SJSA1 (cell line): ENCODE measurements at places on chromosomes 5 and 9. TPM values are rescaled to one million over a fixed set of nuclear protein-coding genes. Genes with fewer than 3 reads are reported as not detected.

Gene PCA3
- not detected in 2 replicates for total RNA-seq

Gene IRF1
- 16.0 and 18.4 TPM in 2 replicates for total RNA-seq

- H3K27ac ChIP-seq: no peak overlapping the region
- no peaks in the 10 kb centered on the region for H3K36me3 ChIP-seq
- no peaks in the 10 kb centered on the region for H3K4me1 ChIP-seq
- H3K4me3 ChIP-seq: no peak overlapping the region
- H3K27me3 ChIP-seq: no peaks in the 10 kb centered on the region
These were observed 102.2 kb downstream of the HACD4 start for GRCh38 chr9:20929276-20929675.

DNA sequence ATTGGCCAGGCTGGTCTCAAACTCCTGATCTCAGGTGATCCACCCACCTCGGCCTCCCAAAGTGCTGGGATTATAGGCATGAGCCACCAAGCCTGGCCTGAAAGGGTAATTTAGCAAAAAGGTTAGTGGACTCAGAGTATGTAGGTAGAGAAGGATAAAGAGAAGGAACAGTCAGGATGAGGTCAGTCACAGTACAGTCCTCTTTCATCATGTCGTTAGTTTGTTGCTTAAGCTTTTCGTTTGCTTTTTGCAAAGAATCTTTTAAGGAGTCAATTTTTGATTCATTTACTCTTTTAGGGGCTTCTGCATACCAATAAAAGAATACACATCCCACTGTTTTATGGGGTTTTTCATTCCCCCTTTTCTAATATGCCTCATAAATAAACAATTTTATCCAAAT lies 17.8 kb upstream of the GBGT1 start:
- H3K36me3 ChIP-seq: no peaks in the 10 kb centered on the region
- H3K27me3 ChIP-seq: peaks cover 46% of the 10 kb centered on the region
- no peak overlapping the region for H3K27ac ChIP-seq
- H3K4me3 ChIP-seq: no peak overlapping the region

Gene SLC4A9
- total RNA-seq: not detected in 2 replicates

Gene SEMA6A
- 0.61 and 6.0 TPM in 2 replicates for total RNA-seq

DNA sequence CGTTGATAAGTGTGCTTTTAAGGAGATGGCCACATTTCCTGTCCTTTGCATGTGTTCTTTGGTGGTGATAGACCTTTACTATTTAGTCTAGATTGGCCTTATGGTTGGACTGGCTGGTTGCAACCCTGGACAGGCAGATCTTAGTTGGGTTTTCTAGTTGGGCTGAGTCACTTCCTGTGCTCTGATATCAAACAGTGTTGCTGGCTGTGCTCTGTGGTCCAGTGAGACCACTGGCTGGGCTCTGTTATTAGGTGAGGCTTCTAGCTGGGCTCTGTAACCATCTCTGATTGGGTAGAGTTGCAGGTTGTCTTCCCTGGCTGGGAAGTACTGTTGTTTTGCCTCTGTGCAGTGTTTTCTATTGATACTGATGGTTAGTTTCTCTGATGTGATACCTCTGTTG lies 432.5 kb downstream of the LRRC70 start:
- H3K36me3 ChIP-seq: no peaks in the 10 kb centered on the region
- DNase-seq: no peak
- H3K4me1 ChIP-seq: no peaks in the 10 kb centered on the region
- H3K27ac ChIP-seq: no peak overlapping the region
- no peak overlapping the region for H3K4me3 ChIP-seq
- no peaks in the 10 kb centered on the region for H3K27me3 ChIP-seq

Gene PDZD2
- 0.16 TPM in 1 of 2 replicates, not detected in the other for total RNA-seq

Gene SPATA6L
- 0.13 TPM in 1 of 2 replicates, not detected in the other for total RNA-seq

- H3K4me3 ChIP-seq: no peak overlapping the region
- no peaks in the 10 kb centered on the region for H3K4me1 ChIP-seq
- H3K27ac ChIP-seq: no peak overlapping the region
- no peak for DNase-seq
- H3K36me3 ChIP-seq: no peaks in the 10 kb centered on the region
These were observed 10.8 kb upstream of the BOD1 start for GRCh38 chr5:173627271-173627670.

Gene FGD3
- not detected in 2 replicates for total RNA-seq

DNA sequence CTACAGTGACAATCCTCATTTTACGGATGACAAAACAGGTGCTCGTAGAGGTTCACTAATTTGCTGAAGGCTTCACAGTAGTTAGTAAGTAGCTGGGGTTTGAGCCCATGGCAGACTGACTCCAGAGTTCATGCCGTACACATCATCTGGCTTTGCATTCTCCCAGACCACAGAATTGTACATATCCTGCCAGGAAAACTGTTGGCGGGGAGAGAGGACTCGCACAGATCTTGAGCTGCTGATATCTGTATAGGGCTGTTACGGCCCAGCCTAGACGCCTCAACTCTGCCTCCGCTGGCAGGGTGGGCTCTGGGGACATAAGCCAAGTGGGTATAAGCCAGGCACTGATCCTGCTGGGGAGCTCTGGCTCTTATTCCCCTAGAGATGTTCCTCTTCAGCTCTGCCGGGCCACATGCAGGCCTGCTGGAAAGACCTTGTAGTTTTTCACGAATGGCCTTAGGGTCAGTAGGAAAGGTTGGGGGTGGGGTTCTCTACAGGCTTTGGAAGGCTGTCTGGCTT lies 16.3 kb downstream of the LARP1 start:
- DNase-seq: no peak
- peaks cover 3% of the 10 kb centered on the region; the same call in 1 of the 2 replicates for H3K4me1 ChIP-seq
- H3K36me3 ChIP-seq: peaks cover 15% of the 10 kb centered on the region; the same call in 1 of the 2 replicates
- H3K4me3 ChIP-seq: no peak overlapping the region

- H3K36me3 ChIP-seq: peaks cover 83% of the 10 kb centered on the region
- no peak for DNase-seq
- H3K4me3 ChIP-seq: no peak overlapping the region
- no peak overlapping the region for H3K27ac ChIP-seq
- H3K27me3 ChIP-seq: no peaks in the 10 kb centered on the region
These were observed 4.0 kb downstream of the SRP19 start for GRCh38 chr5:112865128-112865527.

DNA sequence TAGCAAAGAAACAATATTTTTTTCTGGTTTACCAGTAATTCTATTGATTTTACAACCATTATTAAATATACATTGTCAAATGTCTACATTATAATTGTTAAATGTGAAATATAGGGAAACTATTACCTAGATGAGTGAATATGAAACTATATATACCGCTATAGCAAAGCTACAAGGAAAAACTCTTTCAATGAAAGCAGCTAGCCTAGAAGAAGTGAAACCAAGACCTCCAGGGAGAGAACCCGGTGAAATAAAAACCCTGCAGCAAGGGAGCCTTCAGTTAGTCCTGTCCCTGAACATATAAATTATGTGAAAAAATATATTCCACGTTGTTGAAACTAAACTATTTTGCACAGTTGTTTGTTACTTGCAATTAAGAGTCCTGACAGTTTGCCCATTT lies 913.1 kb downstream of the EFNA5 start:
- no peaks in the 10 kb centered on the region for H3K4me1 ChIP-seq
- no peak for DNase-seq
- H3K27me3 ChIP-seq: no peaks in the 10 kb centered on the region
- H3K4me3 ChIP-seq: no peak overlapping the region
- H3K36me3 ChIP-seq: no peaks in the 10 kb centered on the region
- H3K27ac ChIP-seq: no peak overlapping the region

DNA sequence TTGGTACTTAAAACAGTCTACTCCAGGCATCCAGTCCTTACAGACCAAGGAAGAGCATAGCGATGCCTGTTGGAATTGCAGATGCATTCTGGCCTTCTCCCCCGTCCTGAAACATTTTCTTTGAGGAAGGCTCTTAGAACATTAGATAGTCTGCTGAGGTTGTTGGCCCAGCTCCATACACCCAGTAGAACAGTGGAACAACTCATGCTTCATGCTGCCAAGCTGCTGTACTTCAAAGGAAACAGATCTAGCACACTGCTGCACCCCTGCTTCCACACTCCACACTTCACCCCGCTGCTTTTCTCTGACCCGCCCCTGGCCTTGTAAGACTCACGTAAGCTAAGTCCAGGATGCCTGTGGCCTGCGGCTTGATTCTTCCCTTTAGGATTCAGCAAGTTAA lies 33.4 kb upstream of the NCS1 start:
- peaks cover 32% of the 10 kb centered on the region for H3K4me1 ChIP-seq
- H3K36me3 ChIP-seq: peaks cover 18% of the 10 kb centered on the region
- no peaks in the 10 kb centered on the region for H3K27me3 ChIP-seq
- H3K27ac ChIP-seq: peak overlapping the region; percentile 53

DNA sequence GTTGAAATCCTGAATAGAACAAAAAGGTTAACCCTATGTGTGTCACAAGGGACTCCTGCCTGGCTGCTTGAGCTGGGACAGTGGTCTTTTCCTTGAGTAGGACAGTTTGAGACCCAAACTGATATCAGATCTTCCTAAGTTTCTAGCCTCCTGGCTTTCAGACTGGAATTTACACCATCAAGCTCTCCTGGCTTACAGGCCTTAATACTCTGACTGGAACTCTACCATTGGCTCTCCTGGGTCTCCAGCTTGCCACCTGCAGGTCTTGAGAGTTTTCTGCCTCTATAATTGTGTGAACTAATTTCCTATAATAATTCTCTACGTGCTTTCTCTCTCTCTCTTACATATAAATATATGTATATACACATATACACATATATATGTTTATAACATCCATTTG lies 112.5 kb downstream of the PRR16 start:
- DNase-seq: no peak
- no peaks in the 10 kb centered on the region for H3K4me1 ChIP-seq
- H3K27me3 ChIP-seq: no peaks in the 10 kb centered on the region

GRCh38 chr9:95225076-95225725 lies 92.3 kb downstream of the FANCC start:
- H3K36me3 ChIP-seq: no peaks in the 10 kb centered on the region
- H3K4me1 ChIP-seq: no peaks in the 10 kb centered on the region
- no peak for DNase-seq
- H3K27ac ChIP-seq: no peak overlapping the region
- H3K4me3 ChIP-seq: no peak overlapping the region

Gene TMEFF1
- 1.3 and 9.3 TPM in 2 replicates for total RNA-seq

- no peaks in the 10 kb centered on the region for H3K36me3 ChIP-seq
- H3K27me3 ChIP-seq: peaks cover 60% of the 10 kb centered on the region
- H3K4me3 ChIP-seq: no peak overlapping the region
- no peaks in the 10 kb centered on the region for H3K4me1 ChIP-seq
- H3K27ac ChIP-seq: no peak overlapping the region
These were observed 22.4 kb downstream of the SLC9A3 start for GRCh38 chr5:501831-502184.

Gene TMC1
- 0.06 and 0.84 TPM in 2 replicates for total RNA-seq

- H3K27ac ChIP-seq: no peak overlapping the region
- no peaks in the 10 kb centered on the region for H3K36me3 ChIP-seq
- H3K4me3 ChIP-seq: no peak overlapping the region
These were observed 404.2 kb downstream of the DNAH5 start for GRCh38 chr5:13540168-13540750.

Gene OLFM1
- 23.4 and 35.0 TPM in 2 replicates for total RNA-seq

Gene OR1J2
- total RNA-seq: not detected in 2 replicates

Gene GZMA
- total RNA-seq: not detected in 2 replicates

DNA sequence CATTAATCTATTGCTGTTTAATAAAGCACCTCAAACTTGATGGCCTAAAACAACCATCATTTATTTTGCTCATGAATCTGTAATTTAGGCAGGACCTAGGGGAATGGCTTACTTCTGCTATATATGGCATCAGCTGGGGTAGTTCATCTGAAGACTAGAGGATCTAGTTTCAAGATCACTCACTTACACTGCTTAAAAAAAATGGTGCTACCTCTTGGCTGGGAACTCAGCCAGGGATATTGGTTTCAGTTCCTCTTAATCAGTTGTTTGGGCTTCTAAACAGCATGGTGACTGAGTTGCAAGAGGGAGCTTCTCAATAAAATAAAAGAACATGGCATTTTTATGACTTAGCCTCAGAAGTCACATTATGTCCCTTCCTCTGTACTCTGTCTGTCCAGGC lies 142.0 kb downstream of the FAM114A2 start:
- no peak overlapping the region for H3K27ac ChIP-seq
- H3K36me3 ChIP-seq: no peaks in the 10 kb centered on the region
- peaks cover 19% of the 10 kb centered on the region for H3K4me1 ChIP-seq
- no peak for DNase-seq

DNA sequence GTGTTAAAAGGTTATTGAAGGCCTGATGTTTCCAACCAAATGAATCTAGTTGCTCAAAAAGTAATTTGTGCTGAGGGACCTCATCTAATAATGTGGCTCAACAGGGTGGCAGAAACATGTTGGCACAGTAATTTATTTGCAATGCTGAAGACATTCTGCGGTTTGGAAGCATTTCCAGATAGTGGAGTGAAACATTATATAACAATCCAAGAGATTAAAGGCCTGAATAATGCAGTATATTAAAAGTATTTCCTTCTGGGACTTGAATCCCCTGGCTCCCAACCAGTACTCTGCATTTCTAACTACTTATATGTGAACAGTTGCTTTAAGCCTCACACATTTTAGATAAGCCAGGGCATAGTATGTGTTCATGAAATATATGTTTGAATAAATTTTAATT lies 25.9 kb upstream of the ALDH1A1 start:
- H3K27ac ChIP-seq: no peak overlapping the region
- no peaks in the 10 kb centered on the region for H3K27me3 ChIP-seq
- no peaks in the 10 kb centered on the region for H3K36me3 ChIP-seq
- peaks cover 17% of the 10 kb centered on the region for H3K4me1 ChIP-seq
- peak; percentile 5 for DNase-seq

- no peaks in the 10 kb centered on the region; the same call in none of the 2 replicates for H3K4me1 ChIP-seq
- peaks cover 14% of the 10 kb centered on the region for H3K36me3 ChIP-seq
- no peak for DNase-seq
- no peak overlapping the region for H3K4me3 ChIP-seq
These were observed 198.8 kb downstream of the FRMD3 start for GRCh38 chr9:83339435-83339834.

DNA sequence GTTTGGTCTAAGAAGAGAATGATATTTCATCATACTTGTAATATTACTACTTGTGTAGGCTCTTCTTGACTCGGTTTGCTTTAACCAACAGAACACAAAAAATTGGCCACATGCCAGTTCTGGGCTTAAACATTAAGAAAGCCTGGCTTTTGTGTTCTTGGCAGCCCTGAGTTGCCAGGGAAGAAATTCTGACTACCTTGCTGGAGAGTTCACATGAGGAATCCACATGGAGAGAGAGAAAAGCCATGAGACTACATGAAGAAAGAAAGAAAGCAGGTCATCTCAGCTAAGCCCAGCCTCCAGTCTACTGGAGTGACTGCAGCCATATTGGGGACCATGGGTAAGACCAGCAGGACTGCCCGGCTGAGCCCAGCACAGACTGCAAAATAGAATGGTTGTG lies 524.8 kb downstream of the RAB3C start:
- no peaks in the 10 kb centered on the region for H3K36me3 ChIP-seq
- no peak overlapping the region for H3K27ac ChIP-seq
- peaks cover 31% of the 10 kb centered on the region for H3K4me1 ChIP-seq
- H3K4me3 ChIP-seq: no peak overlapping the region

Gene ENHO
- not detected in 2 replicates for total RNA-seq

Gene NUDT2
- total RNA-seq: 9.7 and 27.0 TPM in 2 replicates

GRCh38 chr5:154646745-154647113 lies 108.4 kb upstream of the LARP1 start:
- no peak overlapping the region for H3K27ac ChIP-seq
- DNase-seq: no peak
- H3K36me3 ChIP-seq: no peaks in the 10 kb centered on the region
- no peak overlapping the region for H3K4me3 ChIP-seq
- H3K27me3 ChIP-seq: peaks cover 5% of the 10 kb centered on the region; the same call in 1 of the 2 replicates
- no peaks in the 10 kb centered on the region for H3K4me1 ChIP-seq

GRCh38 chr5:125275725-125276090 lies 529.3 kb upstream of the ZNF608 start:
- no peaks in the 10 kb centered on the region for H3K36me3 ChIP-seq
- no peak overlapping the region for H3K4me3 ChIP-seq
- no peak overlapping the region for H3K27ac ChIP-seq
- H3K4me1 ChIP-seq: peaks cover 58% of the 10 kb centered on the region
- DNase-seq: no peak
- no peaks in the 10 kb centered on the region for H3K27me3 ChIP-seq
